ENCODE measurements at places on chromosomes 3 and 15. TPM values are rescaled to one million over a fixed set of nuclear protein-coding genes. Genes with fewer than 3 reads are reported as not detected.

The ALG1L2 gene
- not detected for total RNA-seq

The RLBP1 gene
- not detected for total RNA-seq

The ZNF860 gene
- total RNA-seq, result 1.3 TPM

The CPEB1 gene
- not detected for total RNA-seq

The UPK1B gene
- not detected for total RNA-seq

The GRK7 gene
- not detected for total RNA-seq

The CCR9 gene
- total RNA-seq, result not detected

The CIDEC gene
- total RNA-seq, result not detected

The BFSP2 gene
- not detected for total RNA-seq

The MME gene
- 1.3 TPM for total RNA-seq

The DPPA2 gene
- total RNA-seq, result not detected

The GXYLT2 gene
- total RNA-seq, result 0.13 TPM
